ENCODE measurements at places on chromosomes 13 and 19.

- no peak for DNase-seq
These were observed 28.3 kb upstream of the GARRE1 start for GRCh38 chr19:34226036-34226435.

GRCh38 chr19:38360839-38361631 is 13.3 kb upstream of the PSMD8 start:
- no peak for DNase-seq

GRCh38 chr13:97279913-97280312 is 57.8 kb downstream of the MBNL2 start:
- no peak for DNase-seq

DNA sequence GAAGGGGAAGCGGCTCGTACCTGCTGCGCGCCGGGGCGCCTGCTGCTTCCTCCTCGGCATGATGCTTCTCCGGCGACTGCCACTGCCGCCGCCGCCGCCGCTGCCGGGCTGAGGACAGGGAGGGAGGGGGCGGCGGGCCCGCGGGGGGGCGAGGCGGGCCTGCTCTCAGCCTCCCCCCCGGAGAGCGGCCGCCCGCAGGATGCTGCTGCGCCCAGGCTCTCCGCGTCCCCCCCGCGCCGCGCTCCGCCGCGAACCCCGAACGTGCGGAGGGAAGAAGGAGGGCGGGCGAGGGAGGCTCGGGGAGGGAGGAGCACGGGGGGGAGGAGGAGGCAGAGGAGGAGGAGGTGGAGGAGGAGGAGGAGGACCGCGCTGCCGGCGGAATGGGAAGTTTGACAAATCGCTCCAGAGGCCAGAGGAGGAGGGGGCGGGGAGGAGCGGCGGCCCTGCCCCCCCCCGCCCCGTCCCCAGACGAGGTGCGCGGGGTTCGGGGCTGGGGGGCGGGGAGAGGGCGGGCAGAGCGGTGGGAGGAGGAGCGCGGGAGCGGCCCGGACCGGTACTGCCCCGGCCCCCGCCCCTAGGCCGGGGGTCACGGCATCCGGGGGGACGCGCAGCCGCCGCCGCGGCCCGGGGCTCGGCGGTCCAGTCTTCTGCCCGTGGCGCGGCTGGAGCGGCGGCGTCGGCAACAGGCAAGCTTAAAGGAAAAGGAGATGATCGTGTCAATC is at the start of gene TSHZ3:
TSHZ3 (minus strand) TSS at position 277 of the 722 bp plus-strand sequence; CDS start at position 60, 217 bp downstream.
- DNase-seq, result no peak

GRCh38 chr13:93304868-93305613 is 78.4 kb downstream of the GPC6 start:
- DNase-seq, result no peak

- DNase-seq, result no peak
These were observed 55.2 kb downstream of the CEBPG start for GRCh38 chr19:33428627-33429125.

DNA sequence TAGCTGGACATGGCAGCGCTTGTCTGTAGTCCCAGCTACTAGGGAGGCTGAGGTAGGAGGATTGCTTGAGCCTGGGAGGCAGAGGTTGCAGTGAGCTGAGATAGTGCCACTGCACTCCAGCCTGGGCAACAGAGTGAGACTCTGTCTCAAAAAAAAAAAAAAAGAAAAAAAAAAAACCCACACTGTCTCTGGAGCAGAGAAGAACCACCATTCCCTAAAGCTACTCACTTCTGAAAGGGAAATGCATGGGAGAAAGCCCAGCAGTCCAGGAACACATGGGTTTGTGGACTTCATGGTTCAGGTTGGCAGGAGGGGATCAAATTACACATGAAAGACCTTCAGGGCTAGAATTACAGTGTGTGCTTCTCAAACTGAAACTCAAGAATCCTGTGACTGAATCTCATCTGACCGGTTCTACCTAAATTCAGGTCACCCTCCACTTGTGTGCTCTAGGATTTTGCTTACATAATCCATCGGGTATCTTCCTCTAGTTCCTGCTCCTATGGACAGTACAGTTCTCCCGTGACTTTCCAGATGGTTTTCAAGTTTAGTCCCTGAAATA is 30.2 kb upstream of the CPB2 start:
- DNase-seq, result no peak

- no peak for DNase-seq
These were observed 5.6 kb downstream of the CADM4 start for GRCh38 chr19:43634068-43634467.

DNA sequence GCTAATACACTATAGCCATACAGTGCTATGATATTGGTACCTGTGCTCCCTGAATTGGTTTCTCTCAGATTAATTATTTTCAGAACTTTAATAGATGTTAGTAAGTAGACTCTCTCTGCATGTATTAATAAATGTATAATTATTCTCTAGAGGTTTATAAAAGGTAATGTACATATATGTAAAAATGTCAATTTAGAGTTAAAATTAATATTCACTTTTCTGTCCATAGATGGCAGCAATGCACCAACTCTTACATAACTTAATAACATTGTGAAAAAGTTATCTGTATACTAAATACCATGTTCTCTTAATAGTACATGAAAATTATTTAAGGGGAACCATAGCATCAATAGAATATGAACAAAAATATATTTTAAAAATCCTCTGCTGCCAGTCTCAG is 515.0 kb upstream of the KLHL1 start:
- DNase-seq, result no peak

DNA sequence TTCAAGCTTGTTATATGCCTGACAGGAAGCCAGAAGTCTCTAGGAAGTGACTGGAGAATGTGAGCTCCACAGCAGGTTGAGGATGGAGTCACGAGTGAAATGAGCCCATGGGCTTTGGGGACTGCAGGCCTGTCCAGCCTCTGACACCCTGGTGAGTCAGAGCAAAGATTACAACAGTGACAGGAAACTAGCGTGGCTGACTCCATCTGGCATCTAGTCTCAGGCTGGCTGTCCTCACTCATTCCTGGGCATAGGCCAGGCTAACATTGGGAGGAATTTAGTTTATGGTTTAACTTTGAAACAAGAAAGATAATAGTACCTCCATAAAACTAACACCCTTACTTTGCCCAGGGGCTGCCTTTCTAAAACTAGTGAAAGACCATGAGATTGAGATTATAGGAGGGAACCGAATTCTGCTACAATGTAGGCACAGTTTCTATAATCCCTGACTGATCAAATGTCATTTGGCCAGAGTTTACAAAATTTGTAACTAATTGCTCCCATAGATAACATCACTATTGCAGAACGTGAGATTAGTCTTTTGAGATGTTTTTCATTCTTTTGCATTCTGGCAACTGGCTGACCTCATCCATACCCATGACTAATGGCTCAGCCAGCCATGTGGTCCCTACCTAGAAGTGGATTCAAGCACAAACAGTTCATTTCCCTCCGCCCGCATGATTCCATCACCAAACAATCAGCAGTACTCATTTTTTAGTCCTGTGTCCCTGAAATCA is 28.4 kb downstream of the PSG1 start:
- peak; percentile 96 for DNase-seq

GRCh38 chr19:4260613-4261191 is 13.8 kb downstream of the YJU2 start:
- DNase-seq, result no peak

DNA sequence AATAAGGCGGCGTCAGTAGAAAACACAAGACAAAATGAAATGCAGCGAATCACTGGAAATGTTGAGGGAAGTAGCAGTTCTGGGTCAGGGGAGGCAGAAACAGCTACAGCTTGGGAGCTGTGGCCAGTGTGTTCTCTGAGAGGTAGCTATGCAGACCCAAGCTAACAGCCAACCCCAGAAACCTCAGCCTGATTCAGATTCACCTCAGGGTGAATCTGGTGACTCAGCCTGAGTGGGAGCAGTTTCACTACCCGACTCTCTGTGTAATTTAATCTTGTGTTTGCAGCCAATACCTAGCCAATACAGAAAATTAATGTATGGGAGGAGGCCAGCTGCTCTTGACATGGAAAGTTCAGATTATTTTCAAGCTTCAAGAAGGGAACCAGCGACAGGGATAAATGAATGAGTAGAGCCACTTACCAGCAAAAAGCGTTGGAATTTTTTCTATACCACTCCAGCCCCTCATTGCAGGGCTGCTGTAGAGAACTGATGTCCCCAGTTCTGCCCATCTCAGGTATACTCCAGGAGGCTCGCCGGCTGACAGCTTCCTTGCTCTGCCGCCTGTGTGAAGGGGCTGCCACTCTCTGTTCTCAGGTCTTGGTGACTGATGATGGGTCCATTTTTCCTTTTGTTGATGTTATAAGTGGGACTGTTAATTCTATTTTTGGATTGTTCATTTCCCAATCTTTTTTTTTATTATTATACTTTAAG is 8.9 kb downstream of the IGFL3 start:
- DNase-seq, result peak; percentile 39

DNA sequence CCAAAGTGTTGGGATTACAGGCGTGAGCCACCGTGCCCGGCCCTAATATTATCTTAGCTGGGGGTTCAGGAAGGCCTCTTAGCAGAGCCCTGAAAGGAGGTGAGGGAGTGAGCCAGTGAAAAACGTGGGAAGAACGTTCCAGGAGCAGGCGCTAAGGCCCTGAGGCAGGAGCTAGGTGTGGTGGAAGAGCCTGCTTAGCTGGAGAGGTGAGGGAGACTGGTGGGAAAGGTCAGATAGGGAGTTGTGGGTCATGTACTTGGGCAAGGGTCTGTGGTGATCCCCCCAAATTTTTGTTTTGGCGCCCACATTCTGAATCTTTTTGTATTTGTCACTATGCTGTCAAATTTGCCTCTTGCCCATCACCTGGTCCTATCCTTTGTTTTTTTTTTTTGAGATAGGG is 5.1 kb upstream of the INAFM1 start:
- no peak for DNase-seq

DNA sequence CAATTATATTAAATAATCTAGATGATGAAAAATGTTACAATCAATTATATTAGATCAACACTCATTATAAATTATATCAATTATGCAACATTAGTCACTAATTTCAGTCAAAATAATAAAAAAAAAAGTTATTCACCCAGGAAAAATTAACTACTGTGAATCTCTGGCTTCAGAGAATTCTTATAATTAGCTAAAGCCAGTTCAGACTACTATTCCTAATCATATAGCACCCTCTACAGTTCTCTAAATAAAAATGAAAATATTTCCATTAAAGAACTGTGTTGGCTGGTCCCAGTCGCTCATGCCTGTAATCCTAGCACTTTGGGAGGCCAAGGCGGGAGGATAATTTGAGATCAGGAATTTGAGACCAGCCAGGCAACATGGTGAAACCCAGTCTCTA is 33.0 kb downstream of the XPO4 start:
- no peak for DNase-seq

GRCh38 chr13:87941226-87941625 is 270.1 kb downstream of the SLITRK5 start:
- no peak for DNase-seq

- no peak for DNase-seq
These were observed 11.4 kb downstream of the PIAS4 start for GRCh38 chr19:4018775-4019504.

GRCh38 chr13:43546251-43546650 is 240.5 kb downstream of the ENOX1 start:
- no peak for DNase-seq

DNA sequence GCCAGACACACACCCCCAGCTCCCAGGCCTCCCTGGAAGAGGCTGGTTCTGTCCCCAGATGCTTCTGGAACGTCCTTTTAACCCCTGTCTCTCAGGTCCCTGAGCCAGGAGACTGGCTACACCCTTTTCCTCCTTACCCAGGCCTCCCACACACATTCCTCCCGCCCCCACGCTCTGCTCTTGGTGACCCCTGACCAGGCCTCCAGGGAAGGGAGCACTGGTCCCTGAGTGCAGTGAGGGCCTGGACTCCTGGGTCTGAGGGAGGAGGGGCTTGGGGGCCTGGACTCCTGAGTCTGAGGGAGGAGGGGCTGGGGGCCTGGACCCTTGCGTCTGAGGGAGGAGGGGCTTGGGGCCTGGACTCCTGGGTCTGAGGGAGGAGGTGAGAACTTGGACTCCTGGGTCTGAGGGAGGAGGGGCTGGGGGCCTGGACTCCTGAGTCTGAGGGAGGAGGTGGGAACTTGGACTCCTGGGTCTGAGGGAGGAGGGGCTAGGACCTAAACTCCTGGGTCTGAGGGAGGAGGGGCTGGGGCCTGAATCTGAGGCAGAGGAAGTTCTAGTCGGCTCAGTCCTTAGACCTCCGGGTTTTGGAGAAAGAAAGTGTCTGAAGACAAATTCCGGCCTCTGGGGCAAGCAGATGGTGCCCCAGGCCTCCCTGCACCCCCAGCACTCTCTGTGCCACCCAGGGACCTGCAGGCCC is 527 bp downstream of the KLK6 start:
- no peak for DNase-seq

- no peak for DNase-seq
These were observed 9.8 kb downstream of the PARP4 start for GRCh38 chr13:24502533-24503378.

DNA sequence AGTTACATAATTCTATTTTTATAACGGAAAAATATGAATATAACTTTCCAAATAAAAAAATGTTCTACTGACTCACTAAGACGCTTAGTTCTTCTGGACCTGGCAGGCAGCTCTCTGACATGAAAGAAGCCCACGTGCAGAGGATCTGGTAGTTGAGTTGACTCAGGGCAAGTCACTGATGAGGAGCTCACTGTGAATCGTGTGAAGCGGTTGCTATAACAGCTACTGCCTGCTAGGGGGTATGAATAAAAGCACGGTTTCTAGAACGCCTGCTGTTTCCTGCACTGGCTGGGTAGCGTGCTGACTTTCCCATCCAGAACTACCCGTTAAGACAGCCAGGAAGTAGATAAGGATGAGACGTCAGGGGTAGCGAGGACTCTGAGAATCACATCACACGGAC is 54.7 kb upstream of the WASF3 start:
- no peak for DNase-seq

DNA sequence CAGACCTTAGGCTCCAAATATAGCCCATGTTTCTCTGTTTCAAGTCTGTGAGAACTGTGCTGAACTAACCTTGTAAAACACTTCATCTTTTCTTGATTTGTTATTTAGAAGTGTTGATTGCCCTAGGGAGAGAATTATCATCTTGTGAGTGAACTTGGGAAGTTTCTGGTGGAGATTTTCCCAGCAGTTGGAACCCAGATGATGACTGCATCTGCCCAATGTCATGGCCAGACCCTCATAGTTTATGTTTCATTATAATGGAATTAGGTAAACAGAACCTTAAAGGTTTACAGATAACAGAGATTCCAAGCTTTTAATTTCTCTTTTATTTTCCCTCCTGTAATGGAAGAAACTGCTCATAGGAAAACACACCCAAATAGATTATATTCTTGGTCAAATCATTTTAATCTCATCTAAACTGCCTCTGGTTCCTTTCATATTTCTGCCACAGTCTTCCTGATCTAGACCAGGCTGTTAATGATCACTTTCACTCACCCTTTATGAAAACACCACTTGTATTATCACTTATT is 569.1 kb downstream of the KCTD12 start:
- DNase-seq, result no peak

- peak; percentile 20 for DNase-seq
These were observed 142.0 kb downstream of the ZNF737 start for GRCh38 chr19:20423381-20424197.

DNA sequence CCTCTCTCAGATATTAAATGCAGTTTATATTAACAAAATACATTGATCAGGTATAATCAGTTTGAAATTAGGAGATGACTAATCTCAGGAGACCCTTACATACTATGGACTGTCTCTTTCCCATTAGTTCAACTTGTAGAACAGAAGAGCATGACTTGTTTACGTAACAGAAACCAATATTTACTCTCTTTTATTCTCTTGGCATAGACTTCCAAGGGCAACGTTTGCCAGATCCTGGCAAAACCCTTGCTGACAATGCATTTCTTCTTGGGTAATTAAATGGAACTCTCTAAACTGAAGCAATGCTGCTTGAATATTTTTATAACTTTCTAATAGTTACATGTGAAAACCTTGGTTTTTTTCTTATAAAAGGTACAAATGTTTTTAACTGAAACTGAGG is 68.3 kb upstream of the MYO16 start:
- DNase-seq, result no peak
